ENCODE measurements at places on chromosomes 2 and 18.

DNA sequence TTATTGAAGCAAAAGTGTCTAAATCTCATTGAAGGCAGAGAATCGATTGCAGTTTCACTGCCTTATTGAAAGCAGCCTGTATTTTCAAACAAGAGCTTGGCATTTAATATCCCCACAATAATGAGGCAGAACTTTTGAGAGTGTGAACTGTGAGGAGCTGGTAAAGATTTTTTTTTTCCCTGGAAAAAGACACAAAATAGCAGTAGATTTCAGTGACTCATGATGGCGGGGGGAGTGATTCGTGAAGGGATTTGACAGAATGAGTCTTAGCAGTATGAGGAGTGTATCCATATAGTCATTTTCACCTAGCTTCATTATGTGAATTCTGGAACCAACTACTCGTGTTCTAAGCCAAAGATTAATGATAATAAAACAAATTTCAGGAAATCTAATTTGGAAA lies 242.9 kb downstream of the ARL6IP6 start:
- DNase-seq, result no peak

- DNase-seq, result no peak
Measured at GRCh38 chr2:212766921-212767320, 228.3 kb upstream of the ERBB4 start.

DNA sequence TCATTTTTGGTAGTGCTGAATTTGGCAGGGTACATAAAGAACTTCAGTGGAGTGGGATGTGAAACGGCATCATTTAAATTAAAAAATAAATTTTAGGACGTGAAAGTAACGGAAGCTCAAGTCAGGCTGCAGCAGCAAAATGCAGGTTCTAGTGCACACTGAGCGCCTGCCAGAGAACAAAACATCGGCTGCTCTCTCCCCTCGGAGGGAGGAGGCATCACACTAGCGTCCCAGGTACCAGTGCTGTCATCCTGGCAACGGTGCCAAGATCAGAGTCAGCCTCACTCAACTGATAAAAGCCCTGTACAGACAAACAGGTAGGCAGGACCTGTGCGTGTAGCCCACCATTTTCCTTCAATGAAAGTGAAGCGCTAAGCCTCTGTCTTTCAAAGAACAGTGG lies 261.5 kb downstream of the PTGR3 start:
- DNase-seq, result no peak

DNA sequence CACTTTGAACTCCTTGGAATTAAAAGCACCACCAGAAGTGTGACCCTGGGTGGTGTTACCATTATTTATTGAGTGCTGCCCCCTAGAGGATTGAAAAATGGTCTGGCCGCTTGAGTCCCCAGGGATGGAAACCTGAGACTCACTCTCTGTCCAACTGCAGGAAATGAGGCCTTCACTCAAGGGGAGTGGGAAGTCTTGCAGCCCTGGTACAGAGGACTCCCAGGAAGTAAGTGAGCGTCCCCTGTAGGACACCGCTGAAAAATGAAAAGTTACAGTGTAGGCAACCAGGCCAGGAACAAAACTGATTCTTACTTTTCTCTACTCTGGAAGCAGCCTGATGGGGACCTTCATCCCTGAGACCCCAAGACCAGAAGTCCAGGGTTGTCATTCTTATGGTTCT lies 2.2 kb upstream of the NRP2 start:
- peak; percentile 89 for DNase-seq

GRCh38 chr2:67892339-67892846 lies 170.4 kb downstream of the C1D start:
- no peak for DNase-seq

DNA sequence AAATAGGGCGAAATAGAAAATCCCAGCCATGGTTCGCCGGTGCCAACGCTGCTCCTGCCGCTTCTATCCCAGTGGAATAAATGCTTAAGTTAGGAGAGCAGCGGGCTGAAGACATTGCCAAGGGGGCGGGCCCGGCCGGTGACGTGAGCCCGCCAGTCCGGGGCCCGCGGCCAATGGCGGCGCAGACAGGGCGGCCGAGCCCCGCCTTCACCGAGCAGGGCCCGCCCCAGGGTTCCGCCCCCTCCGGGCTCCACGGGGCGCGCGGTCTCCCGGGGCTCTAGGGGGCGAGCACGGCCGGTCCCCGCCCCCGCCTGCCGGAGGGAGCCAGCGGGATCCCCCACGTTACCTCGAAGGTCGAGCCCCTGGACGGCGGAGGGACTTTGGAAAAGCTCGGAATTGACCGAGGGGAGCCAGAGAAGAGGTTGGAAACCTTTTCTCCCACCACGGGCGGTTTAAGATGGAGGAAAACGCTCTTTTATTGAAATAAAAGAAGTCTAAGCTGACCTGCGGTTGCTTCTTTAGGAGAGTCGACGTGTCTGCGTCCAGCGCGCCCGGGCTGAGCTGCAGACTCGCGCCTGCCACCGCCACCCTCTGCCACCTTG lies at the start of gene EPHA4:
TSS of gene EPHA4 (minus strand) at position 86 of the 602 bp plus-strand sequence. CDS start at position 30, 56 bp downstream.
- DNase-seq, result peak; percentile 84

DNA sequence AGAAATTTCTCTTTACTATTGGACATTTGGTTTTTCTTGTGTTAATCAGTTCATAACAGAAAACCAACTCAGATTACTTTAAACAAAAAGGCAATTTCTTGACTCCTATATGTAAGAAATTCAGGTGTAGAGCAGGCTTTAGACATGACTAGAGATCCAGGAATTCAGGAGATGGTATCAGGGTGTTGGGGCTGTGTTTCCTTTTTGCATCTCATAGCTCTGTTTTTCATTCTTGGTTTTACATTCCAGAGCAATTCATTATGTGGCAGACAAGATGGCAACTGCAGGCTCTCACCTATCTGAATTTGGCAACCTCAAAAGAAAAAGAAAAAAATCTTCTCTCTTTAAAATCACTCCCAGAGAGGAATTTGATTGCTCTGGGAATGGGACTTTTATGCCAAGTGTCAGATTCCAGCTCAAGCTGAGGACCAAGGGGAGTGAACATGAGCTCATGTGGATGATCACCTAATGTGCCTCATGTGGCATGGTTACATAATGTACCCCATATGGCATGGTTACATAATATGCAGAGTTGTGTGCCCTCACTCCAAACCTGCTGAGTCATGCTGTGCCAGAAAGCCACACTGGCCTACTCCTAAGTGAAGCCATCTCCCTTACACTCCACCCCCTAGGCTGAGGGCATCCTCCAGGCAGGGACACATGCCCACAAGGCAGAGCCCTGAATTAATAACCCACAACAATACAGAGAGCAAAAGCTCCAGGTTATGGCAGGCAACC lies 282.7 kb downstream of the MBD2 start:
- DNase-seq, result no peak

DNA sequence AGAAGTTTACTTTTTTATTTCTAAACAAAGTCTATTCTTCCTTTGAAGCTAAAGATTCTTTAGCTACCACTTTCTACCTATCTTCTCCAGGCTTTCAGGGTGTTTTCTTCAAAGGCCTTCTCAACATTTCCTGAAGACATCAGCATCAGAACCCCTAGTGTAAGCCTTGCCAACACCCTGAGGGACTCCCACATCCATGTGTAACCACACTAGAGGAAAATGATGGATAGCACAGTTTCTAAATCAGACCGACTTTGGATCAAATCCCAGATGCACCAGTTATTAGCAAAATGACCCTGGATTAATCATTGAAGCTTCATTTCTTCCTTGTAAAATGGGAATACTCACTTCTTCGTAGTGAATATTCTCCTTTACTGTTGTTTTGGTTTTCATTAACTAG lies 4.7 kb upstream of the TTN start:
- DNase-seq, result no peak

Data from NCI-H1694 (cell line).